ENCODE measurements at places on chromosomes 5 and 9.

DNA sequence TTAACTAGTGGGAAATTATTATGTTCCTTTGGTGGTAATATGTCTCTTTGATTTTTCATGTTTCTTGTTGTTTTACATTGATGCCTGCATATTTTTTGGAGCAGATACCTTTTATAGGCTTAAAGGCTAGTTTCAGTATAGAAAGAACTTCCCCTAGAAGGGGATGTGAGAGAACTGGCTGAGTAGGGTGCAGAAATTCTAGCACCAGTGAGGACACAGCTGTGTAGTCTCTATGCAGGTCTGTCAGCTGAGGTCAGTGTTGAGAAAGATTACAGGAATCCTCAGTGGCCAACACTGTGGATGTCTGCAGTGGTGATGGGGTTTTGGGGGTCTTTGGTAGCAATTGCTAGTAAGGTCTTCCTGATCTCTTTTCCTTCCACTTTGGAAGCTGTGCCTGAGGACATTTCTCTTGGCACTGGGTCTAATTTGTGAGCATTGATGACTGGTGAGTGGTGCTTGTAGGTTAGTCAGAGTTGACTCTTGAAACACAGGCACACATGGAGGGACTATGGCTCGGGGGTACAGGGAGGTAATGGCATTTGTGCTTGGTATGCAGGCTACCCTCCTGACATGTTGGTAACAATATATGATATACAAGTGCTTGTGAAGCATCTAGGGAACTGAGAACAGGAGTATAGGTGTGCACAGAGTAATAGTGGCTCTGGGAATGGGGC lies 221.4 kb downstream of the SPATA31D1 start:
- DNase-seq = no peak

DNA sequence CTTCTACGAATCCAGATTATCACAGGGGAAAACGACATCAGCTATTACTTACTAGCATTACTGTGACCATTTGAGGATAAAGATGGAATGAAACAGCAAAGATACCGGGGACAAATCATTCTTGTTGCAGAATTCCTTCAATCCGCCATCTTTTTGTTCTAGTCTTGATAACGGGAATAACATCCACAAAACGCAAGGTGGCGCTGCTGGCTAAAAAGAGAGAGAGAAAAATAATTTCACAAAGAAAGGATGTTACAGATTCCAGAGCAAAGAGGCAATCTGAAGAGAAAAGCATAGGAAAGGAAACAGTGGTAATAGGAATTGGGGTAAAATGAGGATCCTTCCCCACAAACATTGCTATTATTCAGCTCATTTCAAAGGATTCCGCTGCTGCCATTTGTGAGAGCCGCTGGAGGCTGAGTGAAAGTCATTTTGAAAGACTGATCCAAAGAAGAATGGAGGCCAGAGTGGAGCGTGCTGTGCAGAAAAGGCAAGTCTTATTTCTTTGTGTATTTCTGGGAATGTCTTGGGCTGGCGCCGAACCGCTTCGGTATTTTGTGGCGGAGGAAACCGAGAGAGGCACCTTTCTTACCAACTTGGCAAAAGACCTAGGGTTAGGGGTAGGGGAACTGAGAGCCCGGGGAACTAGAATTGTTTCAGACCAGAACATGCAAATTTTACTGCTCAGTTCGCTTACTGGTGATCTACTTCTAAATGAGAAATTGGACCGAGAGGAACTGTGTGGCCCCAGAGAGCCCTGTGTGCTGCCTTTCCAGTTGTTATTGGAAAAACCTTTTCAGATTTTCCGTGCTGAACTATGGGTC lies at the start of gene PCDHB7:
Gene PCDHB7 (plus strand): TSS at position 264 of the 824 bp plus-strand sequence. CDS start 192 bp downstream, at position 456.
- DNase-seq = no peak

DNA sequence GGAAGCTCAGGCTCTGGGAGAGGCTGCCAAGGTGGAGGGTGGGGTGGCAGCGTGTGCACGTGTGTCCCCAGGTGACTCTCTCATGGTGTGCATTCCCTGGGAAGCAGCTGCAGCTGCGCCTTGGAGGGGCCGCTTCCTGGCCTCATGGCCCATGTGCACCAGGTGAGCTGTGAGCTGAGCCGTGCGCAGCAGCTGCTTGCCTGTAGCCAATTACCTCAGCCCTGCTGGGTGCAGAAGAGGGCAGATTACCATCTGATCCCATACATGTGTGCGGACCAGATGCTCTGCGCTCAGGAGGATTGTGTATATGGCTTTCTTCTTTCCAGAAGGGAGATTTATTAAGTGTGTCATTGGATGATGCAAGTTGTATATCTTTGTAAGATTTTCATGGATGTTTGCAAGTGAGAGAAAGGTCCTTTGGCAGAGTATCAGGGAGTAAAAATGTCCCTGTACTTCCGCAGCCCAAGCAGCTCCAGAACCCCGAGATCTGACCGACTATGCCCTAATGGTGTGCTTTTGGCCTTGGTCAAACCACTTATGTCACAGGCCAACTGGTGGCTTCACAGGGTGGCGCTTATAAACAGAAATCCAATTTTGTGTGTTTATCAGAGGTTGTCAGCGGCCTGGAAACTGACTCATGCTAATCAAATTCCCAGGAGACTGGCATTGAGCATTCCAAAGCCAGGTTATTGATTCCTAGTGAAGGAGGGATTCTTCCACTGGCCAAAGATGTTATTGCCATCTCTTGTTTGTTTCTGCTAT lies 229.3 kb downstream of the GOLPH3 start:
- DNase-seq = no peak

DNA sequence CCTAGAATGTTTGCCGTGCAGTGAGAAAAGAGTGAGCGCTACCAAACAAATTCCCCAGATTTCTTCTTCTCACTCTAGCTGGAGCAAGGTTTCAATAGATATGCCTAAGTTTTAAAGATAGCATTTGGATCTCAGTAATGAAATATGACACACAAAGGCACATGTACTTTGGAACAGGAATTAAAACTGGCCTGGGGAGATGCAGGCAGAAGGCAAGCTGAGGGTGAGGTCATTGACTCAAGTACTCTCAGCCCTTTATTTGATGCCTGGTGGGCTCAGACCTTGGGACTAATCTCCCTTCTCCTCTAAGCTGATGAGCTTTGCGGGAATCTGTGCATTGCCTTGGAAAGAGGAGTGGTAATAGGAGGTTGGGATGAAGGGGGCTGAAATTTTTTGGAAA lies 323.3 kb upstream of the SLC30A5 start:
- DNase-seq = no peak

DNA sequence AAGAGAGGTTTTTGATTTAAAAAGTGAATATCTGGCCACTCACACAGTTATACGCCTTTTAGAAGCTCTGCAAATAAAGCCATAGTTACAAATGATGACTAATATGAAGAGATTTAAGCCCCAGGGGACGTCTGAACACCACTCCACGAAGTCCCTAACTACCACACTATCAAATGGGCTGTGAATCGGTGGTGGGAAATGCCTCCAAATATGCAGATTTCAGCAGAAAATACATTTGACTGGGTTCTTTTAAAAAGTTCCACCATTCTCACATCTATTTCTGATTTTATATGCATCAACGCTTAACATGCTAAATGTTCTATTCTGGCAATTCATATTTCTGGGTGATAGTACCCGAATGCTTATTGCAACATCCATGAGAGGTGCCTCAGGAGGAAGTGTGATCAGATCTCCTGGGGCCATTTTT lies 22.5 kb downstream of the TICAM2 start:
- DNase-seq = no peak

GRCh38 chr5:158119961-158120723 lies 261.2 kb upstream of the CLINT1 start:
- no peak for DNase-seq

DNA sequence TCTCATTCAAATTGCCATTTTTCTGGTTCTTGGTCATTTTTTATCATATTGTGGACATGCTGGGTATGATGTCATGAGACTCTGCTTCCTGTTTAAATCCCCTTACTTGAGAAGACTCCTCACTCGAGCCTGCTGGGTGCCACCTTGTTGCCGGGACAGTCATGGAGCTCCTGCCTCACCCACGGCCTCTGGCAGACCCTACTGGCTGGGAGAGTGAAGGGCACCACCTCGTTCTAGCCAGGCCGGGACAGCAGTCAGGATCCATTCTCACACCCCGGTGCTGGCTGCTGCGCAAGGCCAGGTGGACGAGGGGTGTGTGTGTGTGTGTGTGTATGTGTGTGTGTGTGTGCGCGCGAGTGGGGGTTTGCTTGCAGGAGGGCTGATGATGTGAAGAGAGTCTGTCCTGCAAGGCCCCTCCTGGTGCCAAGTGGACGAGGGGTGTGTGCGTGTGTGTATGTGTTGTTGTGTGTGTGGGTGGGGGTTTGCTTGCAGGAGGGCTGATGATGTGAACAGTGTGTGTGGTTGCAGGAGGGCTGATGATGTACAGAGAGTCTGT lies 4.4 kb downstream of the CEP72 start:
- DNase-seq = no peak

- DNase-seq = no peak
Observed at GRCh38 chr9:94178927-94179326, 80.2 kb upstream of the ZNF169 start.

DNA sequence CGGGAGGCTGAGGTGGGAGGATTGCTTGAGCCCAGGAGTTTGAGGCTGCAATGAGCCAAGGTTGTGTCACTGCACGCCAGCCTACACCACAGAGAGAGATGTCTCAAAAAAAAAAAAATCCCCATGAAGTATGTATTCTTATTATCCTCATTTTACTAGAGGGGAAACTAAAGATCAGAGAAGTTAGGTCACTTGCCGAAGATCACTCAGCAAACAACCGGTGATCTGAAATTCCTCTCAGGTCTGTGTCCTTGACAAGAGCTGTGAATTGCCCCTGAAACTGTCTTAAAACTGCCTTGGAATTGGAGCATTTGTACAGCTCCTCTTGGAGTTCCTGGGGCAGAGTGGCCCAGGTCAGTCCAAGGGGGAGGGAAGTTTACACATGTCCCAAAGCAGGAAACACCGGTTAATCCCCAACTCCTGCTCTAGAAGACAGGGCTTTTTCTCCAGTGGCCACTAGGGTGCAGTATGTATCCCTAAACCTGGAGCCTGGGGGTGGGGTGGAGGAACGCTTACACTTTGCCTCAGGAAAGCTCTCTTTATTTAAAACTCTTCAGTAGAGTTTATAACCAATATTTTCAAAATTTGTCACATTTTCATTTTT lies 27.6 kb downstream of the AQP7 start:
- peak; percentile 71 for DNase-seq

GRCh38 chr5:93886917-93887361 lies 145.5 kb upstream of the POU5F2 start:
- DNase-seq = no peak
